ENCODE measurements at places on chromosomes 13 and 19.

DNA sequence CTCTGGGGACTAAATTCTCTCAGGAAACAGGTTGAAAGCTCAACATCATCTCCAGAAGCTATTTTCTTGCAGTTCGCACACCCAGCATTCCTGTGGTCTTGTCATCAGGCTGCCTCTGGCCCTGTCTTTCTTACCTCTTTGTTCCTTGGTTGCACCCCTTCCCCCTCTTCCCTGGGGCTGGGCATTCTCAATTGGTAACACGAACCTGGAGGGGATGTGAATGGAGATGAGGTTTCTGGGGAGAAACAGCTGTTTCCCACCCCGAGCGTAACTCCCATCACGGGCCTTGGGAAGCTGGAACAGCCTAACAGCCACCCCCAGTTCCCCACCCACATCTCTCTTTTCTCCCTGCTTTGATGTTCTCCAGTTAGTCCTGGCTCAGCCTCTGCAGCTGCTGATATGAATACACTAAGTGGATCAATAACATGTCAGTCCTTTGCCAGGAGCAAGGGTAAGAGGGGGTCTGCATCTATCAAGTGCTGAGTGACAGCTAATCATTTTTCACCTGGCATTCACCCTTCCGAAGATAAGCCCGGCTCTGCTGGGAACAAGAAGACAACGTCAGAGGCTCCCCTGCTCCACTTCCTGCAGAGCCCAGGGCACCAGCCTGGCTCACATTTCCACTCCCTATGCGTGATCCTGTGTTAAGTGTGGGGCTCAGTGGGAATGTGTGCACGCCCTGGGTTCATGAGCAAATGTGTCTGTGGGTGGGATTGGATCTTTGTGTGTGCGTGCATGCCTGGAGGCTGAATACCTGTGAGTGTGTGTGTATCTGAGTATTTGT is 74.0 kb upstream of the KCTD15 start:
- DNase-seq: no peak

DNA sequence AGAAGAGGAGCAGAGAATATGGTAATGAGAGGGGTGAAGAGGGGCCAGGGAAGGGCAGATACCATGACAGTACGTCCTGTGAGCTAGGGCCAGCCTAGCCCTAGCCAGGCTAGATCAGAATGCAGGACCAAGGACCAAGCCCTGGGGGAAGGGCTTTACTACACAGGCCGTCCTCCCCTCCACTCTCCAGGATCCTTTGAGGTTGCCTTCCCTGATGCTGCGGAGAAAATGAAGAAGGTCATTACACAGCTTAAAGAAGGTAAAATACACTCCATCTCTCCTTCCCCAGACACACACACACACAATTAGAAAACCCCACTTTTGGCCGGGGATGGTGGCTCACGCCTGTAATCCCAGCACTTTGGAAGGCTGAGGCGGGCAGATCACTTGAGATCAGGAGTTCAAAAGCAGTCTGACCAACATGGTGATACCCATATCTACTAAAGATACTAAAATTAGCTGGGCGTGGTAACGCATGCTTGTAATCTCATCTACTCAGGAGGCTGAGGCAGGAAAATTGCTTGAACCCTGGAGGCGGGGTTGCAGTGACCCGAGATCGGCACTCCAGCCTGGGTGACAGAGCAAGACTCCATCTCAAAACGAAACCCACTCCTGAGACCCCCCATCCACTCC is 8.5 kb downstream of the SPACA6 start:
- no peak for DNase-seq

DNA sequence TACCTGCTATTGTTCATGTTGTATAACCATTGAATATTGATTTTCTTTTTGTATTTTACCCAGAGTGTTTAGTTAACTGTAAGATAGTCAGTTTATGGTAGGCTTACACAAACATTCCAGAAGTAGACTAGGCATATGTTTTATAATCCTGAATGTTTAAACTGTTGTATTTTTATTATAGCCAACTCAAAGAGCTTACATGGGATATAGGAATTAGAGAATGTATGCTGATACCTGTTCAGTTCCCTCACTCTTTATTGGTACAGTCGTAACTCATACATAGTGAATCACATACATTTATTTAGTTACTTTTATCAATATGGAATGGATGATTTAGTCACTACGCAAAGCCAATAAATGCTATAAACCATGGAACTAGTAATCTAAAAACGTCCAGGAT is 657.9 kb downstream of the SLITRK5 start:
- no peak for DNase-seq

DNA sequence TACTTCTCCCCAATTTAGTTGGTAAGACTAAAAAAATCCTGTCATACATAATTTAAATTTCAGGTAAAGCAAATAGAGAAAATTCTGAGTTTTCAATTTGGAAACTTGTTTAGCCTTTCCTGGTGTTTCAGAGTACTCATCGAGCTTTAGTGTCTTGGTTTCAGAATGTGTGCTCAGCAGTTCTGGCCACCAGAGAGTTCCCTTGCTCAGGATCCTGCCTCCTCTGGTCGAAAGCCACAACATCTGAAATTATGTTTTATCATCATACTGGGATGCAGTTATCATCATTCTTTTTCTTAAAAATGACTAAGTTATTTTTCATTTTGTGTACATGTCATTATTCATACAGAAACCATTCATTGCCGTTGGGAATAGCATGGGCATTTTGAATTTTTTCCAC is 263.2 kb upstream of the SPRY2 start:
- no peak for DNase-seq

DNA sequence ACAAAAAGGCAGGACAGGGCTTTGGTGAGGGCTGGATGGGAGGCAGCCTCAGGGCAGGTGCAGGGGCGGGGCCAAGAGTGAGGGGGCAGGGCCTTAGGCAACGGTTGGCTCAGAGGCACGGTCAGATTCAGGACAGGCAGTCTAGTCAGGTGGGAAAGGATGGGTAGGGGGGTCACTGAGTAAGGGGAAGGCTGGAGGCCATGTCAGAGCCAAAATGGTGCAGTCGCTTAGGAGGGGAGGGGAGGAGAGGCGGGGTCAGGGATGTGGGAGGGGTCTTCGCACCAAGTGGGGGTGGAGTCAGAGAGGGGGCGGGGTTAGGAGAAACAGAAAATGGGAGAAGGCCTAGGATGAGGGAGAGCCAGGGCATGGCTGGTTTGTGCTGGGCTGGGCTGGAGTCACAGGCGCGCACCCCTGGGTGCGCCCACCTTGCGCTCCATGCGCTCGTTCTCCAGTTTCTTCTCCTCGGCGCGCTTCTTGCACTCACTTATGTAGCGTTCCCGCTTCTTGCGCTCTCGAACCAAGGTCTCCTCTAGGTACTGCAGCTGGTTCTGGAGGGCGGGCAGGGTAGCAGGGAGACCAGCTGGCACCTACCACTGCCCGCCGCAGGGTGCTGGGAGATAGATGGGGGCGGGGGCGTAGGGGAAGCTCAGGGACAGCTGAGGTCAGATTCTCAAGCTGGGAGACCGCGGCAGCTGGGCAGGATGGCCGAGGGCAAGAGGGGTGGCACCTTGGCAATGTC is 6.8 kb upstream of the RGL3 start:
- DNase-seq: no peak

DNA sequence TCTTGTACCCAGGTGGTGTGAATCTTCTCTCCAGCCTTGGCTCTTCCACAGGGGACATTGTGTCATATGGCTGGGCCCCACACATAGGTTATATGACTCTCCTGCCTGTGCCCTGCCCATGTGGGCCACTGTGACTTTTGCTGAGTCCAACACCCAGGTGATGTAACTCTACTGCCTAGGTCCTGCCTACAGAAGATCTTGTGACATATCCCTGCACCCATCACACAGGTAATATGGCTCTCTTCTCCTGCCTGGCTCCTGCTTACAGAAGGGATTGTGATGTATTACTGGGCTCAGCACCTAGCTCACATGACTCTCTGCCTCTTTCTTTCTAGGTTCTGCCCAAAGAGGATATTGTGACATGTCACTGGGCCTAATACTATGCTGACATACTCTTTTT is 19.5 kb upstream of the ZNF429 start:
- no peak for DNase-seq

DNA sequence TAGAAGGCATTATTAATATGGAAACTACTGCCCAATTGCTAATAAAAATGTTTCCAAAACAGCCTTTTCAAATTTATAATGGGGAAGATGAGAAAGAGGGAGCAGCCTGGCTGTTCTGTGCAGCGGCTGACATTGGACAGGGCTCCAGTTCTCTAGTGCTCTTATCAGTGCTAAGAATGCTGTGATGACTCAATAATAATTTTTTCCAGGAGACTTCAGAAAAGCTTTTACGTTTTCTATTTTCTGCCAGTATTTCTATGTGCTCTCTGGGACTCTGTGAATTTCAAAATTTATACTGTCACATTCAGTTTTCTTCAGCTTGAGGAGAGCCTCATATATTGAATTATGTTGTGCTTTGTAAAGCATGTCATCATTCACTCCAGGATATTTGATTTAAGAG is 209.6 kb downstream of the VWA8 start:
- DNase-seq: peak; percentile 70

DNA sequence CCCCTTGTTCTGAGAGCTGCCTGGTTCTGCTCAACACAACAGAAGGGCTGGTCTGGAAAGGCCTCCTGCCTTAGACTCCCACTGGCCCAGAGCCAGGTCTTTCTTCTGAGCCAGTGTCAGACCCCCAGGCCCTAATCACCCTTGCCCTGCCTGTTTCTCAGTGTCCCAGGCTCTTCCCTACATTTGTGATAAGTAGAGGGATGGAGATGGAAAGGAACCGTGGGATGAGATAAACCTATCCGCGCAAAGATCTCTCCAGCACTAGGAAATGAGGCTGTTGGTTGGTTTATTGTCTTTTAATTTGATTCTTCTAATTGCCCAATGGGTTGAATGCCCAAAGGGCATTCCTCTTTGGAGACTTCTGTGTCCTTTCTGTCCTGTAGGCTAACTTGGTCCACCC is 470.0 kb downstream of the TSHZ3 start:
- DNase-seq: no peak

DNA sequence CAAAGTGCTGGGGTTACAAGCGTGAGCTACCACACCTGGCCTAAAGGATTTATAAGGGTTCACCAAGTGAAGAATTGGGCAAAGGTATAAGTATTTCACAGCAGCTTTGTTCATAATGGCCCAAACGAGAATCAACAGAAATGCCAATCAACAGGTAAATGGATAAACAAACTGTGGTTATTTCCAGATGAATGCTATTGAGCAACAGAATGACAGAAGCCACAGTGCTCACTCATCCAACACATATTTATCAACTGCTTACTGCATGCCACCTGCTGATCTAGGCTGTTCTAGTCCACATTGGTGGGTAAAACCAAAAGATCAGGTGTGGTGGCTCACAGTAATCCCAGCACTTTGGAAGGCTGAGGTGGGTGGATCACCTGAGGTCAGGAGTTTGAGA is 27.7 kb downstream of the CACNA1A start:
- no peak for DNase-seq

DNA sequence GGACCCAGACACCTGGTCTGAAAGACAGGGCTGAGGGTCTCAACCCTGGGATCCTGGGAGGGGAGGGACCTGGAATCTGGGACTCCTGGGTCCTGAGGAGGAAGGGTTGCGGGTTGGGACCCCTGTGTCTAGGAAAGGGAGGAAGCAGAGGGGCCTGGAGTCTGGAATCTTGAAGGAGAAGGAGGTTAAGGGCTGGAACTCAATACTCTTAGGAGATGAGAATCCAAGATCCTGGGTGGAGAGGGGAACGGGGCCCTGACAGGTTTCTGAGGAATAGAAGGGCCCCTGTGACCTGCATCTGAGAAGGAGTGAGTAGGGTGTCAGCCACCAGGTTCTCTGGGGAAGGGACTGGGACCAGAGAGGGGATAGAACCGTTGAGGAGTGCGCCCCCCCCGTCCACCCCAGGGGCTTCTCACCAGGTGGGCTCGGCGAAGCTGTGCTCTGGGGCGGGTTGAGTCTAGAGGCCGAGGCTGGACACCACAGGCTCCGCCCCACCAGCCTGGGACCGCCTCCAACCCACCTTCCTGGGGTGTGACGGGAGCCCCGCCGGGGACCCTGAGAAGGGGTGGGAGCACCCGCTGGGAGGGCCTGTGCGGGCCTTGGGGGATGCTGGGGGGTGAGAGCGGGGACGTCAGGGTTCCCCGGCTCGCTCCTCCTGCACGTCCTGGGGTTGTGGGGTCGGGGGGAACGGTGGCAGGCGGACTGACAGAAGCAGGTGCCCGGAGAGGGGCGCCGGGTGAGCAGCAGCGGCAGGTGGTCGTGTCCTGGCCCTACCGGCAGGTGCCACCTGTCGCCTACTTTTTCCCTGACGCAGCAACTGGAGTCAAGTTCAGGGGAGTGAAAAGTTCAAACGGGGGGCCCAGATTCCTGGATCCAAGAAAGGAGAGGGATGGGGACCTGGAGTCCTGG is at the start of gene MAMSTR:
Gene MAMSTR, minus strand, starts transcription at position 463 of the 909 bp plus-strand sequence. CDS start 694 bp downstream, outside the sequence.
- DNase-seq: no peak

- DNase-seq: no peak
Observed at GRCh38 chr19:5094768-5095567, 126.1 kb downstream of the KDM4B start.

DNA sequence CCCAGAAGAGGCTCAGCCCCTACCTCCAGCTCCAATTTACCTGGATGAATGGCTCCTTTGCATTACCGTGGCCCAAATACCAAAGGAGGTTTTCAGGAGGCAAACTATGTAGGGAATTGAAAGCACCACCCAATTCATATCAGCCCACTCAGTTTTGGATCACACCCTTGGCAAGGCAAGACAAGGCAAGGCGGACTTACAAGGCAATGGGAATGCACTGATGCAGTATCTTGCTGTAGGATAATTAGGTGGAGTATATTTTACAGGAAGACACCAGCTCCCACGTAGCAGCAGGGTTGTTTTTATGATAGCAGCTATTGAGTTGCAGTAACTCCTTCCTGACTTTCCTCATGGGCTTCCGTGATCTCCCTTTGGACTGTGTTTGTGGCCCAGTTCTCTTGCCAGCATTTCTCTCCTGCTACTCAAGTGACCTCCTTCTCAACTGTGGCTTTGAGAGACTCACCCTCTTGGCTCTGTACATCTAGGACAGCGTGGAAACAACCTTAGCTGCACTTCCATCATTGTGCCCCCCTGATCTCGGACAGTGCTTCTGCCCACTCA is 935.9 kb downstream of the EFNB2 start:
- no peak for DNase-seq

DNA sequence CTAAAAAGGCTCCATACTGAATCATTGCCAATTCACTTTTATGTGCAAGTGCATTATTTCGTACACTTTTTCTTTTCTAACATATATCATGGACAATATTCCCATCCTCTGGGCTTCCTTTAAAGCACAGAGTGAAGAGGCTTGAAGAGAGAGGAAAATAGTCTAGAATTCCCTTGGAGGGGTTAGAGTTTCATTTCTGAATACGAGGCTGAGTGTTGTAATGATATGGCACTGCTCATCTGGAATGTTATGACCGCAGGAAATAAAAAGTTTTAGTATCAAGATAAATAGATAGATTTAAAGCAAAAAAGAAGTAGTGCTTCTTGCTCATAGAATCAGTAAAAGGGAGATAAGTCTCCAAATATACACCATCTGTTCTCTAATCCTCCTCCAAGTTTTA is 412.3 kb upstream of the SLITRK1 start:
- DNase-seq: no peak

- peak; percentile 96 for DNase-seq
Observed at GRCh38 chr13:47426126-47426849, 529.4 kb upstream of the HTR2A start.

Measured in GM23248 (cell line).